HEK293T (cell line): ENCODE measurements at places on chromosomes 3 and 15.

DNA sequence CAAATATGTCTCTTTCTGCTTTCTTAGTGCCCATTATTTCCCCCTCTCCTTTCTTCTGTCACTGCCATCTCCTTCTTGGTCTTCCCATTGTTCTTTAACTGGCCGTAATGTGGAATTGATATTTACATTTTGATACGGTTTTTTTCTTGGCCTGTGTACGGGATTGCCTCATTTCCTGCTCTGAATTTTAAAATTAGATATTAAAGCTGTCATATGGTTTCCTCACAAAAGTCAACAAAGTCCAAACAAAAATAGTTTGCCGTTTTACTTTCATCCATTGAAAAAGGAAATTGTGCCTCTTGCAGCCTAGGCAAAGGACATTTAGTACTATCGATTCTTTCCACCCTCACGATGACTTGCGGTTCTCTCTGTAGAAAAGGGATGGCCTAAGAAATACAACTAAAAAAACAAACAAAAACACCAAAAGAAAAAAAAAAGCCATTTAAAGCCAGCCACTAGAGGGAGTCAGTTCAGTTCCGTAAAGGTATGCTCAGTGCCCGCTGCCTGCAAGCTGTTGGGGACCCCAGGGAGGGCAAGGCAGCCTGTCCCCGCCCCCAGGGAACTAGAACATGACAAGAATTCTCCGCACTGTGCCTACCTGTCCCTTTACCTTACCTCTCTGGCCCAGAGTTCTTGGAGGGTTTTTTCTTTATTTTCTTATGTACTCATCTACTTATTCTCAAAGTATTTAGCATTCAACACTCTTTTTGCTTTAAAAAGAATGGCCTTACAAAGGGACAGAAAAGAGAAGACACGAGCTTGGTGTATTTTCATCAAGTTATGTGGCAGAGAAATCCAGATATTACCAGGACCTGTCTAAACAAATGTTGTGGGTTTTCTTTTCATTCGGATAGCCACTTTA lies 30.0 kb upstream of the NR2E3 start:
- DNase-seq, result peak; percentile 66

GRCh38 chr3:186509423-186509822 lies 34.8 kb downstream of the CRYGS start:
- DNase-seq, result no peak

DNA sequence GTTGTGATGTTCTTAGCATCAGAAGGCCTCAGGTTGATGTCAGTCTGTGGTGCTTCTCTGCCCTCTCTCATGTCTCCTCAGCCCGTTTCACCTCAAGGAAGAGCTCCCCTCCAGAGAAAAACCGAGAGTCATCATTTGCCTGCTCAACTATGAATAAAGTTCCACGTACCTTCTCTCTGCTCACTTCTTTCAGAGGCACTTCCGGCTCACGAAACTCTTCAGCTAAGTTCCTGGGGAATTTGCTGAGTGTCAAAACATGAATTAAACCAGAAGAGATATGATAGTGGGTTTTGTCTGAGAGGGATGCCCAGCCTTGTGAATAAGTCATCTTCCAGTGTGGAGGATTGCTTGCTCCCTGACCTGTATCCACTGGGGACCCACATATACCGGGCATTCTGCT lies 37.7 kb downstream of the CCR4 start:
- no peak for DNase-seq

GRCh38 chr15:60095711-60096110 lies 91.6 kb downstream of the FOXB1 start:
- DNase-seq, result no peak

GRCh38 chr3:163951397-163951987 lies 1126.8 kb downstream of the SI start:
- DNase-seq, result no peak

- no peak for DNase-seq
These were observed 507.6 kb downstream of the NR2F2 start for GRCh38 chr15:96838081-96838480.
